SHP77 (cell line): ENCODE measurements at places on chromosomes 5 and 9.

DNA sequence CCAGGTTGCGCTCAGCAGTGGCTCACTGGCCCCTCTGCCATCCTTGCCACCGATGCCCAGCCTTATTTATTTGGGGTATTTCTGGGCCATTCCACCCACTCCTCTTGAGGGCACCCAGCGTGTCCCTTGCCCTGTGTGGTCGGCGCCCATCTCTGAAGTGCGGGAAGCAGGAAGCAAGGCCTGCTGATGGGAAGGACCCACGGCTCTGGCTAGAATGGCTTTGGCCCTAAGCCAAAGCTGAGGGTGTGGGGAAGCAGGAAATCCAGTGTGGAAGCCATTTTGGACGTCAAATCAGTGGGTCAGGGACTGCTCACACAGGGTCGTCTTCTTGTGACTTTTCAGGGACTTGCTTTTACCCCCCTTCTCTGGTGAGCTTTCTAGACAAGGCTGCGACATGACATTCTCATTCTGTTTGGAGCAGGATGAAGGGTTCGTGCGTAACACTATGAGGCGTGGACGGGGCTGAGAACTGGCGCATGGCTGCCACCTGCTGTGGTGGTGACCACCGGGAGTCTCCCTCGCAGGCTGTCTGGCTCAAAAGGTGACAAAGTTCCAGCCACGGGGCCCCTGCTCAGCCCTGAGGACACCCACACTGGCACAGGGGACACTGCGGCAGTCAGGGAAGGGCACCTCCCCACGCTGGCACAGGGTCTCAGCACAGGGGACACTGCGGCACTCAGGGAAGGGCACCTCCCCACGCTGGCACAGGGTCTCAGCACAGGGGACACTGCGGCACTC is 50.7 kb upstream of the NKD2 start:
- DNase-seq = no peak

DNA sequence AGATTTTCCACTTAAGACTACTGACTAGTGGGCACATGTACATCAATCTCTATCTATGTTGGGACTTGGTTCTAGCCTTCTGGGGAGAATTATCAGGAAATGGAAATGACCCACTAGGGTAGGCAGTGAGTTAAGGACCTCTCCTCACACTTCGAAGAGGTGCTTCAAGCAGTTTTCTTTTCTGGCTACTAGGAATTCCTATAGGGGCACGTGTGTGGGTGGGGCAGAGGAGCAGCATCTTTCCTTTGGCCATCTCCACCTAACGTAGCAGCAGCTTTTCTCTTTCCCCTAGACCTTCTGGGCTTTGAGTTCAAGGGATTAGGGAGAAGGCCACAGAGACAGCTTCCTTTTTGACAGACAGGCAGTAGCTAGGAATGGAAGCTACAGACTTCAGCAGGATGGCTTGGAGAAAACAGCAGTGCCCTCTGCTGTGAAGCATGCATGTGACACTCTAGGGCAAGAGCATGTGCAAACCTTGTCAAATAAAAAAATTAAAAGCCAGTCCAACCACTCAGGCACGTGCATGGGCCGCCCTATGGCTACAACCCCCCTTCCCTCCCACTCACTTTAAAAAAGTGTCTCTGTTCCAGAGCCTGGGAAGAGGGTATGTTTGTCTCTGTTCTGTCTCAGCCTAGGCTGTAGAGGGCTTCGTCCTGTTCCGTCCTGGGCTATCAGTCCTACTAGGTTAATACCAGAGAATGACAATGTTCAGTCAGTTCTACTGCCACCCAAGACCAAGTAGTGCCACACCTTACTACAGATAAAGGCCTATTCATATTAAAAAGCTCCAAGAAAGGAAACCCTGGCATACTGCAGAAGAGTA is 8.7 kb upstream of the GFRA3 start:
- DNase-seq = peak; percentile 52

- peak; percentile 43 for DNase-seq
These were observed 134.0 kb downstream of the SNX18 start for GRCh38 chr5:54651482-54652076.

- no peak for DNase-seq
These were observed 42.5 kb downstream of the SLIT3 start for GRCh38 chr5:169258372-169259000.

DNA sequence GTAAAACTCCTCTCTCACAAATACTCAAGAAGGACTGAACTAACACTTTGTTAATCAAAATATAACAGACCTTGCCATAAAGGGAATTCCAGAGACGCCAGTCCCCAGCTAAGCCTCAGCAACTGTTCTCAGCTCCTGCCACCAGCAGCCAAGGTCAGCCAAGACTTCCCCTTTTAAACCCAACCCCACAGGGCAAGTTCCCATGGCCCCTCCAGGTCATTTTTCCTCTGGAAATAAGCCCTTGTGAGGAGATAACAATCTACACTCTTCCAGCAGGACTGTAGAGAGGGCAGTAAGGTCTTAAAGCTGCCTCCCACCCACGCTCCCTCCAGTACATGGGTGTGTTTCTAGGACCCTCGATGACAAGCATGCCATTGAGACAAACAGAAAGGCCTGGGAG is 78.3 kb downstream of the DPYSL3 start:
- DNase-seq = no peak

GRCh38 chr9:7366121-7366520 is 433.5 kb downstream of the DMAC1 start:
- no peak for DNase-seq

GRCh38 chr9:120711841-120712538 is 2.3 kb downstream of the MEGF9 start:
- DNase-seq = no peak

- no peak for DNase-seq
These were observed 164.9 kb downstream of the KDM4C start for GRCh38 chr9:6922680-6923079.

DNA sequence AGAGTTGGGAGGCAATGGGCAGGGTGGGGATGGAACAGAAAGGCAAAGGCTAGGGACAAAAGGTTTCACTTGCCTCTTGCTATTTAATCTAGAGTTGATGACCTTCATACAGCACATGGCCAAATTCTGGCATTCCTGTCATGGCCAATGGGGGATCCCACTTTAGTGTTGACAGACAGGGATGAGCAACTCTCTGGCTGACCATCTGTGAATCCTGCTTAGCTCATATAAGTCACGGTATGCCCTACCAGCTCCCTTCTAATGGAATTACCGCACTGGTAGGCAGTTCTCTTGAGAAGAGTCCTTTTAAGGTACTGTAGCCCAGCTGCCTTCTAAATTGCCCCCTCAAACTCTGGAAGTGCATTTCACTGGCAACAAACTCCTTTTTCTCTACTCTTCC is 76.1 kb downstream of the MAMDC2 start:
- no peak for DNase-seq

DNA sequence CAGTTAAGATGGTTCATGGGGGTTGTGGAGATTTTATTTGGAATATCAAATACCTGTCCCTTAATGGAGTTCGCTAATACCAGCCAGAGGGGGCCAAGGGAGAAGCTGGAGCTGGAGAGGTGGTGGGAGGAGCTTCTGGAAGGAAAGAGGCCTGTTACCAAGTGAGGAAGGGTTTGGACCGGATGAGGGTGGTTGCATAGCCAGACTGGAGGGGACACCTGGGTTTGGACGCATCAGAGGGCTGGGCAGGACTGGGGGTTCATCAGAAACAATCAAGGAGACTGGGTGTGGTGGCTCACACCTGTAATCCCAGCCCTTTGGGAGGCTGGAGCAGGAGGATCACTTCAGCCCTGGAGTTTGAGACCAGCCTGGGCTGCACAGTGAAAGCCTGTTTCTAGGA is 111.8 kb upstream of the IER5L start:
- DNase-seq = no peak

- DNase-seq = no peak
These were observed 321.4 kb upstream of the WWC1 start for GRCh38 chr5:167969998-167970397.
